T-cell (primary cell): ENCODE measurements at places on chromosomes 13 and 19.

DNA sequence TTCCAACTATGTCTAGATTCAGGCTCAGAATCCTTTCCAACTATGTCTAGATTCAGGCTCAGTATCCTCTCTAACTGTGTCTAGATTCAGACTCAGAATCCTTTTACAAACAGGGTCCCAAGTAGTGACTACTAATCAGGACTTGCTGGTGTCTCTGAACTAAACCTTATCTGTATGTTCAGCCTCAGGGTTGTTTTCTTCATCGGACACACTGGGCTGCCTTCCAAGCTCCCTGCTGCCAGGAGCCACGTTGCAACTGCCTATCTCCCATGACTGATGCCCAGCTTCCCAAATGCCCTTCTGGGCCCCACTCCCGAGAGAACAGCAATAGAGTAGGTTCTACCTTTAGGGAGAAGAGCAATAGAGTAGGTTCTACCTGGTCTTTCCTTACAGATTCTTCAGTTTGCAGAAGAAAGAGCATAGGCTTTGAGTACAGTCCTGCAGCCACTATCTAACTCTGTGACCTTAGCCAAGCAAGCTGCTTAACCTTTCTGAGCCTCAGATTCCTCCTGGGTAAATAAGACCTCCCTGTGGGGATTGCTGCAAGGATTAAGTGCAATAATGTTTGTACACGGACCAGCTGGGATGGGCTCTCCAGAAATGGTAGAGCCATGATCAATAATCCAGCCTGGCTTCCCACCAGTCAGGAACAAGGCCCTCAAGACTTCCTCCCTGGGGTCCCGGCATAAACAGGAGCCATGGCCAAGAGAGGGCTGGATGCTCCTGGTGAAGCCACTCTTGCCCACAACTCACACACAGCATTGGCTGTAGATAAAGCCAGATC, 61.5 kb downstream of the ZIC5 start:
- no peak for DNase-seq

DNA sequence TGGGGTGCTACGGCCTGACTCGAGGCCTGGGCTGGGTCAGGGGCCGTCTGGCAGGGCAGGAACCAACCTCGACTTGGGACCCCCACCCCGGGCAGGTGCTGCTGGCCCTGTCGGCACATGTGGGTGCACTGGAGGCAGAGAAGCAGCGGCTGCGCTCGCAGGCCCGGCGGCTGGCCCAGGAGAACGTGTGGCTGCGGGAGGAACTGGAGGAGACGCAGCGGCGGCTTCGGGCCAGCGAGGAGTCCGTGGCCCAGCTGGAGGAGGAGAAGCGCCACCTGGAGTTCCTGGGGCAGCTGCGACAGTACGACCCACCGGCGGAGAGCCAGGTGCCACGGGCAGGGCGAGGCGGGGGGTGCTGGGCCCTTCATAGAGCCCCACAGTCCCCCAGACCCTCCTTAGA, 5.9 kb downstream of the KLC3 start:
- DNase-seq, result no peak

- DNase-seq, result no peak
These were observed 40.9 kb downstream of the GNG7 start for GRCh38 chr19:2661615-2662014.

DNA sequence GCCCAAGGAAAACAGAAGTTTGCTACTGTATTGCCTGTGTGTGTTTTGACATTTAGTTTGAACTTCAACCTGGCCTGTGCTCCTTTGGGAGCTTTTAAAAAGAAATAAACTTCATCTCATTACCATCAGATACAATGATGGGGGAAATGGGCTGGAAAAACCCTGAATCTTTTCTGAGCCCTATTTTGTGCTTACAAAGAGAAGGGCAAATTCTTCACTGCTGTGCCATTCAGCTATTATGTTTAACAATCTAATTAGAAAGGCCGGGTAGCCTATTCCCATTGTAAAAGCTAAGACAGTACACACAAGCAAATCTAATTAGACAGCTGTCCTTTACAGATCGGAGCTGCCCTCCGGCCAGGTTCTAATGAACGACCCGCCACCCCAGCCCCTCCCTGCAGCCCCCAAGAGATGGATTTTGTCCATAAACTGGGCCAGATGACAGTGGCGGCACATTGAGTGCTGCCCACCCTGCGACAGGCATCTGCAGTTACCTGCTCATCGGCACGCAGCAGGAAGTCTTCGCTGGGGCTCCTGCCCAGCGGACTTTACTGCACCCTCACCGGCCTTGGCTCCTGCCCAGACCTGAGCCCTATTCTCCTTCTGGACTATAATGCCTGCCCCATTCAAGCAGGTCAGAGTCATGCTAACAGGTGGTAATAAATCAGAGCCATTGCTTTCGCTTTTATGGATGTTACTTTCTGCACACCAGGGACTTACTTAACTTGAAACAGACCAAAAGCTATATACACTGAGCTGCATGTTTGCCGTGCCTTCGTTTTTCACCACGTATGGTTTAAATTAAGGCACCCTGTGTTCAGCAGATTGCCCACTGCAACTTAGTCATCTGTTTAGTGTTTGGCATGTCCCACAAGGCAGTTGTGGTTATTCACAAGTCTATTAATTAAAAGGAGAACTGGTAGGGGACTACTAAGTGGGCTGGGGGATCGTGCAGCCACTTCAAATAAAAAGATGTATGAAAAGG, 549.6 kb downstream of the FGF9 start:
- no peak for DNase-seq

DNA sequence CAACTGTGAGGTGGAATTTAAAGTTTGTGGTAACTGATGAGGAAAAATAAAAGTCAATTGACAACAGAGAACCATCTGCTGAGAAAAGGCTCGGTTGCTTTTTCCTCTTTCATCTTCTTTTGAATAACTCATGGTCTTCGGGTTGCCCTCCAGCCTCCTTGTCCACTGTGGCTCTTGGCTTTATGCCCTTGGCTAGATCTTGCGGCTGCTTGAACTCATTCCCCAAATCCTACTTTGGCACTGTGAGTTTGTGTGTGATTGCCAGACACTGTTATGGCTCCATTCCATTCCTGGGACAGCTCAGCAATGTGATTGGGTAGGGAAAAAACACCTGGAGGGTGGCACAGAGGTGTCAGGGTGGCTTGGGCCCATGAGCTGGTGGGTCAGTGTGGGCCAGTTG, 387.4 kb downstream of the DLEU7 start:
- no peak for DNase-seq

DNA sequence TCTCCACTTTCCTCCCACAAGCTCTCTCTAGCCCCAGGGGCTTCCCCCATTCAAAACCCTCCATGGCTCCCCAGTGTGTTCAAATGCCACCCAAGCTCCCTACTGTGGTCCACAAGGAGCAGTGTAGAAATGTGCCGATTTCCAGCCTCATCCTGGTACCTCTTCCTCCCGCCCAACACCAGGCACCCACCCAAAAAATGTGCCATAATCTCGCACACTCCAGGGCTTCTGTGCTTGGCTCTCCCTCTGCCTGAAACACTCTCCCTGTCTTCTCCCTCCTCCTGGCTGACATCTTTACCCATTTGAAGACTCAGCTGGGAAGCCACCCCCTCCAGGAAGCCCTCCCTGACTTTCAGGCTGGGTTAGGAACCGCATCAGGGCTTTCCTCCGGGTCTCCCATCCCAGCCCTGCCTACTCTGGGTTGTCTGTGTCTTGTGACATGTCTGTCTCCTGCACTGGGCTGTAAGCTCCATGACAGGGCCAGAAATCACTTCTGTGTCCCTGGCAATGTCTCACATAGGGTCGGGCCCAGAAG, 16.6 kb upstream of the MEIS3 start:
- no peak for DNase-seq

DNA sequence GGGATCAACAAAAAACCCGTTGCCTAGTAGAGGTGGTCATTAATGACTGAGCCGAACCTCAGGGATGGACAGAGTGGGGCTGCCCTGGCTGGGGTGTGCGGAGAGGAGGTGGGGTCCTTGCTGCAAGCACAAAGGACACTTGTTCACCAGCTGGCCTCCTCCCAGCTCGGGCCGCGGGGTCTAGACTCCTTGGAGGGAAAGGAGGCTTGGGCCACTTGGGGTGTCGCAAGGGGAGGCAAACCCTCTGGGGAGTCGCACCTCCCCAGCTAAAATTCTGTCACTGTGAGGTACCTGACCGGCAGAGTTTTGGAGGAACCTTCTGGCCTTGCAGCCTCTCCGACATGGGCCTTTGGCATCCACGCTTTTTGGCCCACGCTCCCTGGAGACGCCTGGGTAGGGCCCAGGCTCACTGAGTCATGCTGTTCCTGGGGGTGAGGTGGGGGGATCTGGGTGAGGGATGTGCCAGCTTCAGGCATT, 8.2 kb downstream of the KLHL26 start:
- no peak for DNase-seq

DNA sequence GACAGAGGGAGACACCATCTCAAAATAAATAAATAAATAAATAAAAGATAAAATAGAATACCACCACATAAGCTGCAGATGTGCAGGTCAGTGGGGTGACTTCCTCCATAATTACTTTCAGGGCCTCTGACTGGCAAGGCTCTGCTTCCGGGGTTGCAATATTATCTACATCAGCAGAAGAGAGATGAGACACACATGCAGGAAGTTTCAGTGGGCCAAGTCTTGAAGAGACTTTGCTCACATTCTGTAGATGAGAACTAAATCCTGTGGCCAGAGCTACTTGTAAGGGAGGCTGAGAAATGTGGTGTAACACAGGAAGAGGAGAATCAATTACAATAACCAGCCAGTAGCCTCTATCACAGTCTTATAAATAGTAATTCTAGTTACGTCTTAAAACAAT, 89.9 kb upstream of the MAB21L1 start:
- DNase-seq, result no peak

DNA sequence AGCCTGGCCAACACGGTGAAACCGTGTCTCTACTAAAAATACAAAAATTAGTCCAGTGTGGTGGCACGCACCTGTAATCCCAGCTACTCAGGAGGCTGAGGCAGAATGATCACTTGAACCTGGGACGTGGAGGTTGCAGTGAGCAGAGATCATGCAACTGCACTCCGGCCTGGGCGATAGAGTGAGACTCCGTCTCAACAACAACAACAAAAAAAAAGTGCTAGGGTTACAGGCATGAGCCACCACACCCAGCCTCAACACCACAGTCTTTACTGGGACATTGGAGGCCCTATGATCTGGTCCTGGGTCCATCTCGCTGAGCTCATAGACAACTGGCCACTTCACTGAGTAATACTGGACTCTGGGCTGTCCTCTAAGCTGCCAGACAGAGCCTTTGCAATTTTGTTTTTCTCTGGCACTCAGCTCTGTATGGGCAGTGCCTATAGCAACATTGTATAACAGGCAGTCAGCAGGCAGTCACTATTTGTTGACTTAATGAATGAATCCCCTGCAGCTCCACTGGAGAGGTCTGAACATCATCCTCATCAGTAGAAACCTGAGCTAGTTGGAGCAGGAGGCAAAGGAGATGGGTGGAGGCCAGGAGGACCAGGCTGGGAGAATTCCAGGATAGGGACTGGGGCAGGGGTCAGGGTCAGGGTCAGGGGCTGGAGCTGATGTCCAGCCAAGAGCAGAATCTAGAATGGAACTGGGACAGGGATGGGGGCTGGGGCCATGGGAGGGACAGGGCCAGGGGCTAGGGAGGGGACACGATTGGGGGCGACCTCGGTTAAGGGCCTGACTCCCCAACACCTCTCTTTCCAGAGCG, 8.1 kb downstream of the BLOC1S3 start:
- DNase-seq, result no peak
